ENCODE measurements at places on chromosomes 16 and 17. TPM values are rescaled to one million over a fixed set of nuclear protein-coding genes. Genes with fewer than 3 reads are reported as not detected.

The FSCN2 gene
- total RNA-seq, result 0.26 TPM

The KRTAP4-6 gene
- not detected for total RNA-seq

The SERPINF2 gene
- total RNA-seq, result 0.28 TPM

The PYY gene
- total RNA-seq, result not detected

The ZDHHC1 gene
- total RNA-seq, result 5.3 TPM

The NPW gene
- 105 TPM for total RNA-seq

The GAST gene
- not detected for total RNA-seq

The QPRT gene
- total RNA-seq, result 48.3 TPM

The TBC1D3H gene
- not detected for total RNA-seq

The SDR42E1 gene
- total RNA-seq, result not detected

The KRT9 gene
- total RNA-seq, result not detected

The GJD3 gene
- total RNA-seq, result not detected

The FOXF1 gene
- total RNA-seq, result not detected

The NFAT5 gene
- 34.8 TPM for total RNA-seq

The KRTAP2-2 gene
- total RNA-seq, result not detected

The PTX4 gene
- not detected for total RNA-seq

The SLC16A11 gene
- total RNA-seq, result 0.47 TPM

The GGT6 gene
- total RNA-seq, result not detected

The PLLP gene
- 1.5 TPM for total RNA-seq

The SLC6A2 gene
- total RNA-seq, result not detected

The GLYR1 gene
- 121 TPM for total RNA-seq

Measured in A673 (cell line).